Upper lobe of left lung (tissue), 6 donors: ENCODE measurements at places on chromosomes 11 and 22. TPM values are rescaled to one million over a fixed set of nuclear protein-coding genes. Genes with fewer than 3 reads are reported as not detected.

DNA sequence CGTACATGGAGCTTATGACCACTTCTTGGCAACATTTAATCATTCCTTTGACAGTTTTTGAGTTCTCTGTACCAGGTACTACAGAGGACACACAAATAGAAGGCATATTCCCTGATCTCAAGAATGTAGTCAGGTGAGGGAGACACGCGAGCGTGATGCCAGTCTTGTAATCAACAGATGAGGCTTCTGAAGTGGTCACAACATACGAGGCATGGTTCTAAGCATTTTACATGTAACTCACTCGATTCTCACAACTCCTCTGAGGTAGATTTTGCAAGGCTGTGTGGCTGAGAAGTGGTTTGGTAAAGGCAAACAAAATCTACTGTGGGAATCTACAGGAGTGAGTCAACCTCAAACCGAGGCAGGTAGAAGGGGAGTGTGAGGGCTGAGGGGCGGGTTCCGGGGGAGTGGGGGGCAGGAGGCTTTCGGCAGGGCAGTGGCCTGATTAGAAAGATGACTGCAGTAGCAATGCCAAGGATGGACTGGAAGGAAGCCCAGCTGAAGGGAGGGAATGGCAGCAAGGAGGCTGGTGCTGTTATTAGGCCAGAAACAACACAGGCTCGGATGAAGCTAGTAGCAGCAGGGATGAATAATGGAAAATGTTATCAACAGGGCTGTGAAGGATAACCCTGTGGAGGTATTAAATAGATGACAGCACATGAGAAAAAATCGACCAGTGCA is 63.8 kb downstream of the ST14 start:
- H3K27ac ChIP-seq, result peak overlapping the region; percentile 12
- H3K4me1 ChIP-seq, result peaks cover 5% of the 10 kb centered on the region
- H3K27me3 ChIP-seq, result no peaks in the 10 kb centered on the region

DNA sequence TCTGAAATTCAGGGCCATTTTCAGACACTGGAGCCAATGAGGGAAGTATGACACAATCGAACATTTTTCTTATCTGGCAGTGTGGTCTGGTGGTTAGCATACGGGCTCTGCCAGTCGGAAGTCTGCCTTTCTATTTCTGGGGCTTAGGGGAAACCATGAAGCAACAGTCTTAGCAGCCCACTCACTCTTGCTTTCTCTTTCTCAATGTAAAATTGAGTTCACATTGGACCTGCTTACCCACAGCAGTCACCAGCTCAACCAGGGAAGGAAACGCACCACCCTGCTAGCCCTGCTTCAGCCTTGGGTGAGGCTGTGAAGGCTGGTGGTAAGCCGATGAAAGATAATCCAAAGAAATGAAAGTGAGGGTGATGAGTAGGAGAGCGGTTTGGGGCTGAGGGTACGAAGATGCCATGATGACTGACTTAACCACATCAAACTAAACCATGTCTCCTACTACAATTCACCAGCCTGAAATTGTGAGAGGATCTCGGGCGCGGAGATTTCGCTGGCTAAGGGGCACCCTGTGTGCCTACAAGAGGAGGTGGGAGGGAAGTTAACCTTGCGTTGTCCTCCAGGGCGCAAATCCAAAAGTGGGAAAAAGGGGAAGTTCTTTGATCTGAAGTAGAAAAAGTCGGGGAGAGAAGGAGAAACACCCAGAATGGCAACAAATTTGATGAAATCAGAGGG is 2.0 kb upstream of the LMO2 start:
- peak overlapping the region; percentile 10 for H3K4me3 ChIP-seq
- no peaks in the 10 kb centered on the region for H3K36me3 ChIP-seq
- no peak for DNase-seq
- peaks cover 38% of the 10 kb centered on the region for H3K4me1 ChIP-seq
- peak overlapping the region; percentile 77 for H3K27ac ChIP-seq
- H3K27me3 ChIP-seq, result no peaks in the 10 kb centered on the region

DNA sequence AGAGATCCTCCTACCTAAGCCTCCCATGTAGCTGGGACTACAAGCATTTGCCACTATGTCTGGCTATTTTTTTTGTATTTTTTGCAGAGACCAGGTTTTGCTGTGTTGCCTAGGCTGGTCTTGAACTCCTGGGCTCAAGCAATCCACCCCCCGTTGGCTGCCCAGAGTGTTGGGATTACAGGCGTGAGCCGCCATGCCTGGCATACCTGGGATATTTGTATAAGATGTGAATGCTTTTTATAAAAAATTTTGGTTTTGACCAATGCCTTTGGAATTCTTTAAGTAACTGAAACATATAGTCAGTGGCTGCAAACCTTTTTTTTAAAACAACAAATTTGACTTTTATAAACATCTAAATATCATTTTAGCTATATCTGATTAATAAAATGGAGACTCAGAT is 42.4 kb downstream of the ADAMTS8 start:
- no peak overlapping the region for H3K4me3 ChIP-seq
- H3K4me1 ChIP-seq, result peaks cover 10% of the 10 kb centered on the region
- H3K36me3 ChIP-seq, result no peaks in the 10 kb centered on the region
- no peak overlapping the region for H3K27ac ChIP-seq
- H3K27me3 ChIP-seq, result no peaks in the 10 kb centered on the region

DNA sequence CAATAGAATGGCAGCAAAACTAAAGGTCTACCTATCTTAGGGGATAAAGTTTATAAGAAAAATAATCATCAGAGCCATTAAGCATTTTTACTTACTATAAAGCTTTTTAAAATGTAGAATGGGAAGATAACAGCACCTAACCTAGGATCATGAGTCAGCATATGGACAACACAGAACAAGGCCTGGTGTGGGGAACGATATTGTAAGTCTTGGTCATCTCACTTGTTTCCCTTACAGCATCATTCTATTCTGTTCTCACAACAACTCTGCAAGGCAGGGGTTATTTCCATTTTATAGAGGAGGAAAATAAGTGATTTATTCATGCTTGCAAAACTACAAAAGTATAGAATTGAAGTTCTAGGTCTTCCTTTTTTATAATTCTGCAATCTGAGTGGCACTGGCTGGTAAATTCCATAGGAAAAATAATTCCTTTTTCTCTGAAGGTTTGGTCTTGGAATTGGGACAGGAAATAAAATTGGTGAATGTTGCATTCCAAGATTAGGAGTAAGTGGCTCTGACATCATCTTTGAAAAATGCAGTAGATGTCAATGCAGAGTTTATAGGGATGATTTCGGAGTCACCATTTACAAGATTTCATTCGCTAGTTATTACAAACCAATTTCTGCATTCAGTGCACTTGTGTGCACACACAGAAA is 423.0 kb downstream of the DYNC2H1 start:
- H3K27me3 ChIP-seq, result no peaks in the 10 kb centered on the region
- no peaks in the 10 kb centered on the region for H3K4me1 ChIP-seq
- H3K4me3 ChIP-seq, result no peak overlapping the region
- H3K27ac ChIP-seq, result no peak overlapping the region
- H3K36me3 ChIP-seq, result no peaks in the 10 kb centered on the region
- DNase-seq, result no peak

DNA sequence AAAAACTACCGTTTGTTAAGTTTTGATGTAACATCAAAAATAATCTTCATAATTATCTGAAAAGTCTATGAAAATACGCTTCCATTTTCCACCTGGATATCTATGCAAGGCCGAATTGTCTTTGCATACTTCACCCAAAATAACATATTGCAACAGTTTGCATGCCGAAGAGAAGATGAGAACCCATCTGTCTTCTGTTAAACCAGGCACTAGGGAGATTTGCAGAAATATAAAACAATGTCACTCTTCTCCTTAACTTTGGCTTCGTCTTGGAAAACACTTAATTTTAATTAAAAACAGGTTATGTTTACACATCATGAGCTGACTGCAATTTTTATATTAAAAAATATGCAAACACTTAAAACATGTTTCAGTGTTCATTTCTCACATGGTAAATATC is 1325.8 kb downstream of the TBC1D22A start:
- H3K4me1 ChIP-seq, result peaks cover 3% of the 10 kb centered on the region
- H3K27me3 ChIP-seq, result no peaks in the 10 kb centered on the region
- no peak overlapping the region for H3K27ac ChIP-seq
- DNase-seq, result no peak

LINC01488 gene
- not detected for total RNA-seq

KCNQ1OT1 gene
- total RNA-seq, result 5.2 TPM

OR5AN1 gene
- total RNA-seq, result not detected
